ENCODE measurements at places on chromosomes 7 and 10. TPM values are rescaled to one million over a fixed set of nuclear protein-coding genes. Genes with fewer than 3 reads are reported as not detected.

Gene PRLHR
- not detected for total RNA-seq

Gene TRIM4
- total RNA-seq: 25.3 TPM

Gene FANK1
- 0.60 TPM for total RNA-seq

- DNase-seq: no peak
Measured at GRCh38 chr7:40299097-40299496, 164.3 kb downstream of the SUGCT start.

- DNase-seq: no peak
Measured at GRCh38 chr7:110371709-110372108, 719.2 kb upstream of the LRRN3 start.

- DNase-seq: no peak
Measured at GRCh38 chr10:119640384-119640783, 10.8 kb upstream of the BAG3 start.

DNA sequence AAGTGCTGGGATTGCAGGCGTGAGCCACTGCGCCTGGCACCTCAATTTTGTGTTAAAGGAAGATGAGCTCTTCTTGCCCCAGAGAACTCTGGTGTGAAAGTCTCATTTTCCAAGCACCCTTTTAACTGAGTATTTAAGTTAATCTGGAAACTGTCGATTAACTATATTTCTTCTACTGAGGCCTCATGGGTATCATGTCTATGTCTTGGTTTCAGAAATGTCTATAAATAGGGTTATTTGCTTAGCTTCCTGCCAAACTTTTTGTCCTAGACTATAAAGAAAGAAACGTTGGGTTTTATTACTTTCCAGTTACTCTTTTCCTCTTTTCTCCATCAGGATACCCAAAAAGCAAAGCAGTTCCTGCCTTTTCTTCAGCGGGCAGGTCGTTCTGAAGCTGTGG is 102.4 kb downstream of the LRRC4 start:
- DNase-seq: no peak

DNA sequence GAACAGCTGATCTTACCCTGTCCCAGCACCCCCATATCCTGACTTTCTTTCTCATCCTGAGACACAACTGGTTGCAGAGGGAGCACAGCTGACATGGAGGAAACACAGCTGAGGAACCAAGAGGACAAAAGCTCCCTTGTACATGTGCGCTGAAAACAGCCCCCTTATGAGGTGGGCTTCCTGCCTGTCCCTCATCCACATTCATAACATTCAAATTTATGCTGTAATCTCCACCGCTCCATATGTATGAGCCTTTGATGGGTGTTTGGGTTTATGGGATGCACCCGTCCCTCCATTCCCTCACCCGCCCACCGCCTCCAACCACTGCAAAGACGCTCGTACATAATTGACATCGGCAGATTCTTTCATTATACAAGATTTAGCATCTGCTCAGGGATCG is 49.6 kb upstream of the BTRC start:
- DNase-seq: no peak

All from T-helper 17 cell (primary cell).